ENCODE measurements at places on chromosomes 4 and X.
A peak's percentile ranks its signal among the peaks of the same experiment; 100 is the strongest.

DNA sequence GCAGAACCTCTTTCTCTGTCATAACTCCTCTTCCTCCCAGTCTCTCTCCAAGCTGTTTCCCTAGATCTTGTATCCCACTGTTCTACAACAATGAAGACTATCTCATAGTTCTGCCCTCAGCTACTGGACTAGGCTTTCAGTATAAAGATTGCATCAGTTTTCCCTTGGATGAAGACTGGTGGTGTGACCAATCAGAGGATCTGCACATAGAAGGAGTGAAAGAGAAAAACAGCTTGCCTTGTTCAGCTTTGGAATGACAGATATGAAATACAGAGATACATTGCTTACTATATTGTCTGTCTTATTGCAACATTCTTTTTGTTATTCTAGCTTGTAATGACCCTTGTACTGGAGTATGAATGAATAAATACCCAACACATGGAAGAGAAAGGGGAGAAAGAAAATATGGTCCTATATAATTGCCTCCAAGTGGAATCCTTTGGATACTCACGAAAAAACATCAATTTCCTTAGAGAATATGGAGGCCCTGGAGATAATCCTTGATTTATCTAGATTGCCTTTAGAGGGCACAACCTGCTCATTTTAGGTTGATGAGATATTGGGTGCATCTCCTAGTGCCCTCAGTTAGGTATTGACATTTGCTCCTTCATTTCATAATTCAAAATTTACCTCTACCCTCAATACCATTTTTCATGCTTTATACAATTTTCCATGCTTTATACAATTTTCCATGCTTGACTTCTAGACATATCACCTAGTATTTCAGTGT is 395.8 kb downstream of the NAF1 start:
- no peak for DNase-seq

- DNase-seq, result peak; percentile 51
These were observed 15.4 kb upstream of the CDKL5 start for GRCh38 chrX:18410038-18410437.

GRCh38 chrX:44017676-44018075 is 44.5 kb upstream of the NDP start:
- DNase-seq, result no peak

- DNase-seq, result no peak
These were observed 35.4 kb downstream of the ARHGEF38 start for GRCh38 chr4:105587841-105588240.

GRCh38 chr4:74964311-74964710 is 31.4 kb downstream of the PARM1 start:
- DNase-seq, result no peak

- DNase-seq, result no peak
These were observed 63.2 kb downstream of the MGST2 start for GRCh38 chr4:139728840-139729239.

- DNase-seq, result no peak
These were observed 19.3 kb upstream of the CPE start for GRCh38 chr4:165359506-165359905.

- DNase-seq, result no peak
These were observed 117.6 kb downstream of the DHRSX start for GRCh38 chrX:2383144-2383543.

- peak; percentile 76 for DNase-seq
These were observed 48.8 kb downstream of the IGFBP7 start for GRCh38 chr4:57061395-57061794.

DNA sequence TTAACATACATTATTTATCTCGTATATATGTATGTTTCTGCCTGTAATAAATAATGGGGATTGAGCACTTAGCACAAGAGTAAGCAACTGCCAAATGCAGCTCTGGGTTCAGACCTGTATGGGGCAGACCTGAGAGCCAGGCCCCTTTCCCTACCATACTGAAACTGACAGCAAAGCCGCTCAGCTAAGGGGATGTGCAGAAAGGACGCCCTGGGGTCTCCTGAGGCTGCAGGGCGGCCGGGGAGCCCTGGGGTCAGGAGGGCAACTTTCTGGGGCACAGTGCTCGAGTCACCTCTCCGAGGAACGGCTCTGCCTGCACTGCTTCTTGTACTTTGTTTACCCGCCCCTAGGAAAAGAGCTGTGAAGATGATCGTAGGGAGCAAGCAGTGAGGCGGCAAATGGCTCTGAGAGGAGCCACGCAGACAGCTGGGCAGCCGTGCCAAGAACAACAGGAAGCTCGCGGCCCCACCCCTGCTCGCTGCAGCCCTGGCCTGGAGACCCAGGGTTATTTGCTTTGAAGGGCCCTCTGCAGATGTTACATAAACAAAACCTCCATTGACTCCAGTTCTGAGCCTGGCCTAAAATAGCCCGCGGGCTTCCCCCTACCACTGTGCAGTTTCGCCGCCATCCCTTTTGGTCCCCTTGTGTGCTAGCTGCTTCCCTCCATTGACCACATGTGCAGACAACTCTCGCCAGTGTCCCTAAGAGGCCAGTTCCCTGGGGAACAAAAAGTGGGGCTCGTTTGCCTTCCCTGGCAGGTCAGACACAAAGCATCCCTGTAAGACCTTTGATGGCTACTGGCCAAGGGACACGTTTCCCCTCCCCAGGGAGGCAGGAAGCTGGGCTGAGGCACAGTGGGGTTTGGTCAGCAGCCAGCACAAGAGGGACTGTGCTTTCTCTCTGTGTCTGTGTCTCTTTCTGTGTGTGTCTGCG is 111.3 kb upstream of the LNX1 start:
- DNase-seq, result peak; percentile 64

DNA sequence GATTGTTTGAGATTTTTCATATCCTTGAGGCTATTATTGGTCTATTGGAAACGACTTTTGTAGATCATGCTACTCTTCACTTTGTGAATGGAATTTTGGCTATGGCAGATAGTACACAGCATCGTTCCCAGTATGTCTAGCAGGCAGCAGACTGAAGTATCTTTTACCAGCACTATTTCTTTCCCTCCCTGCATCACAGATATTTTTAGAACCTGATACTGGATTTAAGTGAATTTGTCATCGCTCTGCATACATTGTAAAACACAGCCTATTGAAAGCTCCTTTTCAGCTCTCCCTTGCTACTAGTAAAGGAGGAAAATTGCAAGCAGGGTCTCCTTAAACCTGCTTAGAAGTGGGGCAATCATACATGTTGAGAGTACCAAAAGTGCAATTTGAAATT is 133.6 kb downstream of the LUZP4 start:
- no peak for DNase-seq

GRCh38 chr4:95093936-95094929 is 336.5 kb downstream of the BMPR1B start:
- DNase-seq, result no peak

DNA sequence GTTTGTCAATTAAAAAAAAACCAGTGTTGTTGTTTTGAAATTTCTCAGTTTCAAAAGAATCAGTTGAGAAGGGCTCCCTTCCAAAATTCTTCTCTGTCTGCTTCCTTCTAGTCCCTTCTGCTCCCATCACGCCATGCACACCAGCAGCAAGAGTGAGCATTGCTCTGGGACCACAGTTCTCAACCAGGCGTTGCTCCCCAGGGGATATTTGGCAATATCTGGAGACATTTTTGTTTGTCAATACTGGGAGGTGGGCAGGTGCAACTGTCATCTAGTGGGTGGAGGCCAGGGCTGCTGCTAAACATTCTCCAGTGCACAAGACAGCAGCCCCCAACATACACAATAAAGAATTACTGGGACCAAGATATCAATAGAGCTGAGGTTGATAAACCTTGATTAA is 74.8 kb upstream of the EGFL6 start:
- DNase-seq, result no peak

DNA sequence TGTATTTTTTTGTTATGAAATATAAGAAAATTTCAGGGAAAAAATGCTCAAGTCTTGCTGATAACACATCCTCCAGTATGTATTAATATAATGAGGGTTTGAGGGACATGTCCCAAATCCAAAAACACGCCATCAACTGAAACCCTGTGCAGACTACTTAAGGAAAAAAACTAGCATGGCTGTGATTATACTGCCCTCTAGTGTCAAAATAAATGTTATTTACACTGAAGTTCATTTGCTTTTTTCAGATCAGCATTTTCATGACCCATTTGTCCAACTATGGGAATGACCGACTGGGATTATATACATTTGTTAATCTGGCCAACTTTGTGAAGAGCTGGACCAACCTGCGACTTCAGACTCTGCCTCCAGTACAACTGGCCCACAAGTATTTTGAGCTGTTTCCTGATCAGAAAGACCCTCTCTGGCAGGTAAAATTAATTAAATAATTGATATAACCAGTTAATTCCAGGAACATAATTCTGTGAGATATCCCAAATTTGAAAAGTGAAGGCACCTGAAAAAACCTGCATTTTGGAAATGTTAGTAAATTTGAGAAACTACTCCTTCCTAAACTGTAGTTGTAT is 128.5 kb downstream of the PRSS12 start:
- peak; percentile 62 for DNase-seq

DNA sequence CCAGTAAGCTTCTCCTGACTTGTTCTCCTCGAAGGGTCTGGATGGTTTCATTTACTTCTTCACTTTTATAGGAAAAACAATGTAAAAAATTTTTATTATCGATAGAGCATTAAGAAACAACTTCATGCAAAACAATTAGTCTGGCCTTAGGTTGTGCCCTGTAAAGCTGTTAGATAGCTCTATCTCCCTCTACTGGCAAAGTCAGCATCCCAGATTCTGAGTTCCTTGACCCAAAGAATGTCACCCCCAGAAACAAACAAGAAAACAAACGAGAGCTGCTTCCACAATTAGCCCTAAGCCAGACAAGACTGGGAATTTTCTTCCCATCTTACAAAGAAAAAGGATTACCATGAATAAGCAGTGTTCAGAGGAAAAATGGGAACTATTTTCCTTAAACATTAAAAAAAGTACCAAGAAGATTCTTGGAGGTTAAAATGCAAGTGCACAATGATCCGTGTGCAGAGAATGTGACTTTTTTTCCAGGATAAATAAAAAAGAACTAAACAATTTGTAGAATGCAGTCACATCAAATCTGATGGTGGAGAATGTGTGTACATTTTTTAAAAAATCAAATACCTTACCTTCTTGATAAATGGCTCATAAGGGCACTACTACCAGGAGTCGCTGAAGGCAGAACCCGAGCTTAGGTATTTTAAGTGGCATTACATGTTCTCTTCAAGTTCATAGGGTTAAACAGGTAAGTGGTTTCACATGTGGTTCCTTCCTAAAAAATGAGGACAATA is 293.2 kb downstream of the FBXO8 start:
- DNase-seq, result peak; percentile 59

DNA sequence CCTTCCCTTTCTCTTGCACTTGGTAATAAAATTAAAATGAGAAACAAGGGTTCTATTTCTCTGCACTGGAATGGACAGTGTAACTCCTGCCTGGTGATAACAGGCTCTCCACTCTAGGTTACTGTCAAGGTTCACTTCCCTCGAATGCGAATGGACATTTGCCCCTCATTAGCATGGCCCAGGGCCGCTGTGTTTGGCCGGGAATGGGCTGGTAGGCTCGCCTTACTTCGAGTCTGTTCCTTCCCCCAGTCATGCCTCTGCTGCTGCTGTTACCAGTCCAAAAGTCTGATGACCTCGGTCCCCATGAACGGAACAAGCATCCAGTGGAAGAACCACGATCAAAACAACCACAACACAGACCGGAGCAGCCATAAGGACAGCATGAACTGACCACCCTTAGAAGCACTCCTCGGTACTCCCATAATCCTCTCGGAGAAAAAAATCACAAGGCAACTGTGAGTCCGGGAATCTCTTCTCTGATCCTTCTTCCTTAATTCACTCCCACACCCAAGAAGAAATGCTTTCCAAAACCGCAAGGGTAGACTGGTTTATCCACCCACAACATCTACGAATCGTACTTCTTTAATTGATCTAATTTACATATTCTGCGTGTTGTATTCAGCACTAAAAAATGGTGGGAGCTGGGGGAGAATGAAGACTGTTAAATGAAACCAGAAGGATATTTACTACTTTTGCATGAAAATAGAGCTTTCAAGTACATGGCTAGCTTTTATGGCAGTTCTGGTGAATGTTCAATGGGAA is 61.5 kb downstream of the EDNRA start:
- DNase-seq, result peak; percentile 60

DNA sequence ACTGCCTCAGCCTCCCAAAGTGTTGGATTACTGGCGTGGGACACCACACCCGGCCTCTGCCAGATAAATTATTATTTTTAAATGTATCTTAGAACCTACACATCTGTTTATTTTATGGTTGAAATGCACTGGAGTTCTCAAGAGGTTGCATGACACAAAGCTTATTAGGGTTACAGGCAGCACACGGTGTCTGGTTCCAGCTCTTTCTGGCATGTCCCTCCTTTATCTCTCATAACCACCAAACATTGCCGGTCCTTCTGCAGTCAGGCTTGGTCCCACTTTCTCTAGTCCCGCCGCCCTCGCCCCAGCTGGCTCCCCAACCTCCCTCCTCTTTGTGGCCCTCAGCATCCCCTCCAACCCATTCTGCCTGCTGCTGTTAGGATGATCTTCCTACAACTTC is 39.7 kb upstream of the SPRY1 start:
- no peak for DNase-seq

- no peak for DNase-seq
These were observed 71.8 kb downstream of the IL21 start for GRCh38 chr4:122548886-122549630.

DNA sequence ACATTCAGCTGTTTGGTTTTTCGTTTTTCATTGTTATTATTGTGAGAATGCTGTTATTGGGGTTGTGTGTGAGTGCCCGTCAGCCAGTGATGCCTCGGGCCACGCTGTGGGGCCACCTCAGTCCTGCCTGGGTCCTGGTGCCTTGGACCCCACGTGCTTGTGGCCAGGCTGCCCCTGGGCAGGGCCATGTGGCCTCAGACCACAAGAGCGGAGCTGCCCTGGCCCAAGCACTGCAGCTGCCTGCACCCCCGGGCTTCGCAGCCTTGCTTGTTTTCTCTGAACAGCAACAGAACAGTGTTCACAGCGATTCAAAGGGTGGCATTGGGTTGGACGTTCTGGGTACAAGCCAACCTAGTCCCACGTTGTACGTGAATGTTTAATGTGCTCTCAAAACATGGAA is 56.9 kb downstream of the CPLX1 start:
- no peak for DNase-seq

GRCh38 chrX:36961590-36961989 is 46.6 kb upstream of the FAM47C start:
- no peak for DNase-seq

- no peak for DNase-seq
These were observed 17.6 kb downstream of the G3BP2 start for GRCh38 chr4:75655562-75655961.

- no peak for DNase-seq
These were observed 132.0 kb upstream of the TET2 start for GRCh38 chr4:105014635-105015034.

GRCh38 chr4:134762053-134762452 is 560.5 kb upstream of the PABPC4L start:
- DNase-seq, result no peak

DNA sequence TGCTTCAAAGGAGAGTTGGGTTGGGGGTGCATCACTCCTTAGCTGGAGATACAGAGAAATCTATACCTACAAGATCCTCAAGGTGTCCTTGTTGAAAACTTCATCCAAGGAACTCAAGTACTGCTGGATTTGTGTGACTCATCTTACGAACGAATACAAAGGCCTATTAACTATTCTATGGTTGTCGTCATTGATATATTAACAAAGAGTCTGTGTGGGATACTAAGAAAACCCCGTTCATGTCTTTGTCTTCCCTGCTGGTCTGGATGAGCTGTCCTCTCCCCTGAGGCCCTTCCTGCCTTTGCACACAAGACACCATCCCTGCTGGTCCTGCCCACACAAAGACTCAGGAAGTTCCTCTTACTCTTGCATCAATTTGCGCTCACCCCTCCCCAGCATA is 54.9 kb upstream of the IRF2 start:
- peak; percentile 36 for DNase-seq
